GM12878 (cell line): ENCODE measurements at places on chromosomes 16 and 17. TPM values are rescaled to one million over a fixed set of nuclear protein-coding genes. Genes with fewer than 3 reads are reported as not detected.
A peak's percentile ranks its signal among the peaks of the same experiment; 100 is the strongest.

The IGSF6 gene
- 0.83 and 0.86 TPM in 2 replicates for polyA plus RNA-seq

The COPRS gene
- 27.2 and 35.7 TPM in 2 replicates for polyA plus RNA-seq

The HOXB7 gene
- polyA plus RNA-seq, result 3.2 and 4.3 TPM in 2 replicates

The ABCA3 gene
- polyA plus RNA-seq, result 8.0 and 8.7 TPM in 2 replicates

The EME1 gene
- 31.5 and 40.5 TPM in 2 replicates for polyA plus RNA-seq

The SPATA32 gene
- 0.20 TPM in 1 of 2 replicates, not detected in the other for polyA plus RNA-seq

The ANKFN1 gene
- polyA plus RNA-seq, result not detected in 2 replicates

The AFMID gene
- polyA plus RNA-seq, result 31.2 and 41.3 TPM in 2 replicates

The RAB37 gene
- 1.6 and 2.3 TPM in 2 replicates for polyA plus RNA-seq

GRCh38 chr17:42748908-42749798, 4.3 kb upstream of the EZH1 start:
- no peak for DNase-seq

DNA sequence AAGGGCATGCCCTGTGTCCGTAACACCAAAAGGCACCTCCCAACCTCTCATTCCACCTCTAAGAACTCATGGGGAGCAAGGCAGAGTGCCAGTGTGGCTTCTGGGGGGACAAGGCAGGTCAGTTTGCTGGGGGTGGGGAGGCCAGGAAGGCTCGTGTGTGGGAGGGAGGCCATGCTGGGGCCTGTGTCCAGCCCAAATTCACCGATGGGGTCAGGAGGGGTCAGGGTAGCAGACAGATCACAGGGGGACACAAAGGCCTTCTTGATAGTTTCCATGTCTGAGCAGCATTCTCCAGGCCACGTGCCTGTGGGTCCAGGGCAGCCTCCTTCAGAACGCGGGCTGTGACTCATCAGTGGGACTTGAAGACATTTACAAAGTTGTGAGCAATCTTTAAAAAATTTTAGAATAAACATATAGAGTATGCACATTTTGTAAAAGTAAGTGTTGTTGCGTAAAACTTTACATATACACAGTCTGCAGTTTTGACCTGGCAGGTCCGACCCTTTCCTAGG, 20.9 kb downstream of the SPACA3 start:
- DNase-seq, result no peak

DNA sequence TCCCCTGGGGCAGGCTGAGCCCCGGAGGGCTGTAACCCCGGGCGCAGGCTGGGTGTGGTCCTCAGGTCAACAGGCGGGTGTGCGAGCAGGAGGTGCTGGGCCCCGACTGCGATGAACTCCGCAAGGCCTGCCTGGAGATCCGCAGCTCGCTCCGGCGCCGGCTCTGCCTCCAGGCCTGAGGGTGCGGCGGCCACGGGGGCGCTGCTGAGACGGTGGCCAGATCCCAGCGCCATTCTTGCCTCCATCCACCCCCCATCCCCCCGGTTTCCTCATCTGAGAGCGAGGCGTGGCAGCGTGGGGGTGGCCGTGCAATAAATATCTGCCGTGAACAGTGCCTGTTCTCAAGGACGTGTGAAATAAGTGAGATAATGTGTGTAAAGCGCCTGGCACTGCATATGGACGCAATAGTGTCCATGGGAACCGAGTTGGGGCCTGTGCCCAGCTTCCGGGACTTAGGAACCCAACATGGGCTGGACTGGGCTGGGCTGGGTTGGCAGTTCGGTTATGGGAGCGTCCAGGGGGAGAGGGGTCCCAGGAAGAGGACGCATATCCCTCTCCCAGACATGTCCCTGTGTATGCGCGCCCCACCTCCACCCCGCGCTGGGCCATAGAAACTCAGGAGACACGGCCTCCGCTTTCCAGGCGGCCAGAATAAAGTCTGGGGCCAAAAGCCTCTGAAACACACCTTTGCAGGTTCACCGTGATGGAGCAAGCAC, 15.0 kb downstream of the ZNF213 start:
- DNase-seq, result no peak

DNA sequence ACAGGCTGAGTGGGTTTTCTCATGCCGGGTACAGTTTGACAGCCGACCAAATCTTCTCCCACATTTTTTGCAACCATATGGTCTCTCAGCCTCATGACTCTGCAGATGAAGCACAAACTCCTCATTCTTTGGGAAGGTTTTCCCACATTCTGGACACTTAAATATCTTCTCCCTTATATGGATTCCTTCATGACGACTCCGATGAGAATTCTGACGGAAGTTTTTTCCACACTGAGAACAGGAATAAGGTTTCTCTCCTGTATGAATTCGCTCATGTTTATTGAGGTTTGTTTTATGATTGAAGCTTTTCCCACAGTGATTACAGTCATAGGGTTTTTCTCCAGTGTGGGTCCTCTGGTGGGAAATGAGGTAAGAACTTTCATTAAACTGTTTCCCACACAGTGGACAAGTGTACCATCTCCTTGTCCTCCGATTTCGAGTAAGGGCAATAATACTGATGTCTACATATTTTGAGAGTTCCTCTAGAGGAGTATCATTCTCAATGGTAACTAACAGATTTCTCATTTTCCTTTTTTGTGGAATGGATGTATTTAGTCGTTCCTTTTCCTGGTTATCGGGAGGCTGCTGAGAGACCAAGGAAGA, 10.9 kb downstream of the ZNF200 start:
- no peak for DNase-seq

DNA sequence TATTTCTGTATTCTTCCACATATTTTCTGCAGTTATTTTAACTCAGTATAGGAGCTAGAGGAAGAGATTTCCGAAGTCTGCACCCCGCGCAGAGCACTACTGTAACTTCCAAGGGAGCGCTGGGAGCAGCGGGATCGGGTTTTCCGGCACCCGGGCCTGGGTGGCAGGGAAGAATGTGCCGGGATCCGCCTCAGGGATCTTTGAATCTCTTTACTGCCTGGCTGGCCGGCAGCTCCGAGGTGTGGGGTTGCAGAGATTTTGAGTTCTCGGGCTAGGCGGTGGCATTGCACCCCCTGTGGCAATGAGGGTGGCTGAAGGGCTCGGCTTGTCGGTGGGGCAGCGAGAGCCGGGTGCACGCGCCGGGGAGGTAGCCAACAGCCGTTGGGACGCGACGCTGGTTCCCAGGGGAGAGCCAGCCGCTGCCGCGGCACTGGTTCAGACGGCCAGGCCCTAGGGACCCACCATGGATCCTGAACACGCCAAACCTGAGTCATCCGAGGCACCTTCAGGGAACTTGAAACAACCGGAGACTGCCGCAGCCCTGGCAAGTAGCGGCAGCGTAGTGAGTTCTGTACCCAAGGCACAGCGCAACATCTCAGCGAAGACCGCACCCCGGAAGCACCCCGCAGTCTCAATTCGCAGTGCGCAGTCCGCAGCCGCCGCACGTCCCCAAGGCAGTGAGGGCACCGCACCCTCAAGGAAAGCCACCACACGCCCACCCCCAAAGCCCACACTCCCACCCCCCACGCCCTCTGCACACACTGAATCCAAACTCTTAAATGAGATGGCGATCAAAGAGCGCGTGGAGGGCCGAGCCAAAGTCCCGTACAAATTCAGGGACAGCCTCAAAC, at the start of gene CMTM1:
CMTM1 (plus strand) TSS at position 389 of the 851 bp plus-strand sequence; CDS start at position 464, 75 bp downstream.
- no peak for DNase-seq

GRCh38 chr16:58843675-58844074, 109.6 kb upstream of the GOT2 start:
- DNase-seq, result peak; percentile 12

DNA sequence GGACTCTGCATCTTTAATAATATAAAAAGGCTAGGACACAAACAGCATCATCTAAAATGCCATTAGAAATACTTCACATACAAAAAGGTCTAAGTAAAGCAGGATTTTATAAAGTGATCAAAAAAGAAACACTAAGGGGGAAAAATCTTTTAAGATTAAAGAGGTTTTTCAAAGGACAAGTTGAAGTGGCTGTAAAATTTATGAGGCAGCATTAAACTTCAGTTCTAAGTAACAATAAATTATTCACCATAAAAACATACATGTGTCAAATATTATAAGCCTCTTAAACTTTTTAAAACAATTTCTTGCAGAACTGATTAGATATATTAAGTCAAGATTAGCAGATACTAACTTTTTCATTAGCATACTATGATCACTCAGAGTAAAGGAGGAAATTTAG, 20.8 kb downstream of the CEP112 start:
- DNase-seq, result no peak

- DNase-seq, result no peak
These were observed 34.7 kb downstream of the ADCY9 start for GRCh38 chr16:4081521-4082021.

- DNase-seq, result no peak
These were observed 48.6 kb upstream of the CBFA2T3 start for GRCh38 chr16:89025636-89026035.
